ENCODE measurements at places on chromosomes 6 and 20.

GRCh38 chr6:6790891-6791290, 202.4 kb downstream of the LY86 start:
- DNase-seq, result no peak

DNA sequence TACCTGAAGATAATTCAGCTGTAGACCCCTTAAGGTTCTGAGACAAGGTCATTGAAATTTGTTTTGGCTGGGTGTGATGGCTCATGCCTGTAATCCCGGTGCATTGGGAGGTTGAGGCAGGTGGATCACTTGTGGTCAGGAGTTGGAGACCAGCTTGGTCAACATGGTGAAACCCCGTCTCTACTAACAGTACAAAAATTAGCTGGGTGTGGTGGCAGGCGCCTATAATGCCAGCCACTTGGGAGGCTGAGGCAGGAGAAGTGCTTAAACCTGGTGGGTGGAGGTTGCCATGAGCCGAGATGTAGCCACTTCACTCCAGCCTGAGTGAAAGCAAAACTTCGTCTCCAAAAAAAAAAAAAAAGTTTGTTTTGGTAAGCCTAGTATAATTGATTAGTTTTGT, 11.0 kb downstream of the SRSF3 start:
- no peak for DNase-seq

- DNase-seq, result no peak
These were observed 194.6 kb downstream of the OTOR start for GRCh38 chr20:16942756-16943155.

DNA sequence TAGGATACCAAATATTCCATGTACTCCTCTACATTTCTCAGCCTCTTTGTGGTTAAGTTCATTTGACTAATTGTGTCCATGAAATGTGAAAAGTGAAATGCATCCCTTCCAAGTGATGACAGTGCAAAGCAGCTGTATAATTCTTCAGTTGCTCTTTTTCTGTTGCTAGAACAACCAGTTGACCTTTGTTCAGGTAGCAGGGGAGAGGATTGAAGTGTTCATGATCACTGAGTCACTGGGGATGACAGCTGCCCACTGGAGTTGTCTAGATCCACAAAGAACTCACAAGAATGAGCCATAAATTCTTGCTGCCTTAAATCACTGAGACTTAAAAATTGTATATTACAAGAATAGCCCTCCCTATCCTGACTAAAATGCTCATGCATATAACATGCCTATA, 254.6 kb downstream of the EPHA7 start:
- DNase-seq, result peak; percentile 71

DNA sequence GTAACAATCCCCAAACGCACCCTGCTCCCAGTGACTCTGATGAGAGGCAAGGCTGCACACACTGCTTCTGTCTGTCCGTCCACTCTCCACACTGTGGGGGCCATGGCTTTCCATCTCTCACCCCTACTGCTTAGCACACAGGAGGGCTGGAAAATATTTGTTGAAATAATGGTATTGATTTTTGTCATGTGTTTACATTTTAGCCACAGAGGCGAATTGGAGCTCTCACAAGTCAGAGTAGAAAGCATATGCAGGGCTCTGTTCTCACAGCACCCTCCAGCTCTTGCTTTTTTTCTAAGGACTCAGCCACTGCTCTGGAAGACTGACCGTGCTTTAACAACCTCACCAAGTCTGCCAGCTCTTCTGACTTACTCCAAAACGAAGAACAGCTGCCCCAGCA, 273.8 kb downstream of the GMDS start:
- peak; percentile 24 for DNase-seq

GRCh38 chr20:61868466-61869090, 197.1 kb downstream of the TAF4 start:
- no peak for DNase-seq

- peak; percentile 1 for DNase-seq
These were observed 59.2 kb upstream of the ADGRB3 start for GRCh38 chr6:68575765-68576439.

GRCh38 chr6:144265390-144265789, 19.7 kb upstream of the UTRN start:
- peak; percentile 88 for DNase-seq

GRCh38 chr20:59194023-59194935, 30.7 kb downstream of the ZNF831 start:
- DNase-seq, result no peak

GRCh38 chr6:21754891-21755290, 161.3 kb downstream of the SOX4 start:
- DNase-seq, result no peak

DNA sequence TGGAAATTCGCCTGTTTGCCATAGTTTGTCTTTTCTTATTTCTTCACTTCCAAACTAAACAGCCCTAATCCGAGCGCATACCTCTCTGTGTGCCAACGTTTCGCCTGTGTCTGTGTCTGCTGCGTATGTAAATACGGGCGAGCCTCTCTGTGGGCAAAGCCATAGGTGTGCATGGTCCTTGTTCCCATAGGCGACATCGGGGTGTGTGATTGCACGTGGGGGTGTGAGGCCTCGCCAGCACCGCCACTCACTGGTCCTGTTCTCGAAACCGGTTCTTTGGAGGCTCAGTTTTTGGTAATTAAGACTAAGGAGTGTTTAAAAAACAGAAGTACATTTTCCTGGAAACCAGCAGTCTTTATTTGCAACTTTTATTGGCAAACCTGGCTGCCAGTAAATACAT, 6.0 kb upstream of the FOXC1 start:
- DNase-seq, result no peak

DNA sequence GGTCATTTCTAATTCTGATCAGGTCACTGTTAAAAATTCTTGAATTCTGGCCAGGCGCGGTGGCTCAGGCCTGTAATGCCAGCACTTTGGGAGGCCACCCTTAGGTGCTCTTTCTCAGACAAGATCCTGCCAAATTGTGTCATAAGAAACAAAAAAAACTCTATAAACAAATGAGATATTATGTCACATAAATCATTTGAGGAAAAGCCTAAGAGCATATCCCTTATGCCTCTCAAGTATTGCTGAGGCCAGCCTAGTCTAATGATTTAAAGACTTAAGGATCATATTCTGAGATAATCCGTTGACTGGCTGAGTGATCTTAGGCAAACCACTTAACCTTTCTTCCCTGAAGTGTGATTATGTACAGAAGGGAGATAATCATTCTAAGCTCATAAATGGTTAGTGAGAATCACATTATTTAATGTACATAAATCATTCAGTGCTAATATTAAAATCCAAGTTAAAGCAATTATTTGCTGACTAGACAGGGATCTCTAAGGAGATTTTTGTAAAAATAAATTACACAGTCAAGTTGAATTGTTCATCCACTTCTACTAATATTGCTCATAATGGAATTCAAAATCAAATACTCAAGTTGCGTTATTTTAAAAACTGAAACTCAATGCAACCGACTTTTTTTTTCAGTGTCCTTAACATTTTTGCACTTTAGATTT, 365.4 kb downstream of the PHF3 start:
- no peak for DNase-seq

DNA sequence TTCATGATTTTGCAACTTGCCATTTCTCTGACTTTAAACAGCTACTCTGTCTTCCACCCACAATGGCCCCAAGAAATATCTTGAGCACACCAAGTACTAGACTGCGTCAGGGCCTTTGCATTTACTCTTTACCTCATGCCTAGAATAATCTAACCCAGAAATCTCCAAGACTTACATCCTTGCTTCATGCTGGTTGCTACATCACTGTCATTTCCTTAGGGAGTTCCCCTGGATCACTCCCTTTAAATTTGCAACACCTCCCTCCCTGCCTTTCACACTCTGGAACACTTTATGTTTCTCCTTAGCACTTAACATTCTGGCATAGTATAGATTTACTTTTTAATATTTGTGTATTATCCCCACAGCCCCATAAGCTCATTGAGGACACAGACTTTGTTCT, 4.9 kb upstream of the ELOVL5 start:
- DNase-seq, result no peak

DNA sequence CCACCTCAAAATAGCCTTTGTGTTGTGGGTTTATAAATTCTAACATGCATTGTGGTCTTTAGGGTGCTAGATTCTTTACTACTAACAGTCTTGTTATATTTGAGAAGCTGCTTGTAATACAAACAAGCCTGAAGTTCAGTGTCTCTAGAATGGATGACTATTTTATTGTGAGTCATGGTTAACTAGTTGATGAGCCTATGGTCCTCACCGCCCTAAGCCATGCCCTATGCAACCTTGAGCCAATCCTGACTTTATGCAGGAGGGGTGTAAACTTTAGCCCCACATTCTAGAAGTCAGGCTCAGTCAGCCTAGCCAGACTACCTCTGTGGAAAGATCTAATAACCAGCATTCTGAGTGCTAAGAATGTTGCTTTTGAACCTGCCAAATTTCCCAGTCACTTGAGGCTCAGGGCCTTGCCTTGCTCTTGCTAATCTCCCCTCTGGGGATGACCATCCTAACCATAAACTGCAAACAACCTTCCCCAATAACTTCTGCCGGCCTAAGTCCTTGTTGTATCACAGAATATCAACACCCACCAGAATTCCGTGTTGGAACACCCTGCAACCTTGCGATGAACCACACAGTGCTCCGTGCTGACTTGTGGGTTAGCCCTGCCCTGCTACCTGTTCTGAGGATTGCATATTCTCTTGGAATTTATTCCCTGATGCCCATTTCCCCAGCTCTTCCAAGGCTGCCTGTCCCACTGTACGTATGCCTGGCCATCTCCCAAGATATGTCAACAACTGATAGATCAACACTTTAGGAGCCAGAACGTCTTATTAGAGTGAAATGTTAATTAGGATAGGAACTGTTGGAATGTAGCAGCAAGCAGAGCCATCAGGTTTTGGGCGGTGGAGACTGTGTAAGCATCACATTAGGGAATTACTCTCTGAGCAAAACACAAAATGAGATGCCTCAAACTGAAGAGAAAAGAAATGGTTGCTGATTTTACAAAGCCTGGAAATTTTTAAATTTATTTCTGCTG, 71.7 kb upstream of the CEP85L start:
- no peak for DNase-seq

GRCh38 chr6:38035478-38035877, 216.0 kb downstream of the ZFAND3 start:
- no peak for DNase-seq

GRCh38 chr6:35435074-35435837, 16.9 kb upstream of the FANCE start:
- no peak for DNase-seq

GRCh38 chr6:31736021-31736767, at the start of gene CLIC1:
Gene CLIC1, minus strand, starts transcription at chr6:31736530. Its CDS starts 230 bp downstream, at chr6:31736300.
- peak; percentile 85 for DNase-seq

DNA sequence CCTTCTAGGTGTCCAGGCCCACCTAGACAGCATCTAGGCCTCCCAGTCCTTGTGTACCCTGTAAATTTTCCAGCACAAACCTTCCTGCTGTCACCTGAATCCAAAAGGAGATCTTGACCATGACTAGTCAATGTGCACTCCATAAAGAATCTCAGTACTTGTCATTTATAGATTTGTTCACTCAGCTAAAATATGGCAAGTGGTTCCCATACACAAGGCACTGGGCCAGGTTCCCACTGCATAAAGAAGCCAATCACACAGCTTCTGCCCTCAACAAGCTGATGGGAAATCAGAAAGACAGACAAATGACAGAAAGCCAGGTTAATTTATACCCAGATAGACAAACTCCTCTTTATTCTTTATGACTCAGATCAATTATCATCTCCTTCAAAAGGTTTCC, 526.8 kb downstream of the CD83 start:
- no peak for DNase-seq

DNA sequence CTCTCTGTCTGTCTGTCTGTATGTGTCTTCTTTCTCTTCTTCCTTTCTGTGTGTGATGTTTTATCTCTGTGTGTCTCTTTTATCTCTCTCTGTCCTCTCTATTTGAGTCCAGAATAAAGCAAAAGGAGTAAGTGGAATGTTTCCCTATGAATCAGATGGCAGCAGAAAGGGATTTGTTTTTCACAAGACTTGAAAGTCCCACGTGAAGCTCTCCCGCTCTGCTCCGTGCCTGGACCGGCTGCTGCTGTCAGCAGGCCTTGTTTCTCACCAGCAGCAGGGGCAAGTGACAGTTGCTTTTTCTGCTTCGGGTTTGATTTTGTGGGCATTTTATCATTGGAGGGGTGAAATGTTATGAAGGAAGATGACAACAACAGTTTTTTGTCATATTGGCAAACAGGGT, 212.7 kb downstream of the PACRG start:
- DNase-seq, result no peak

- DNase-seq, result no peak
These were observed 92.0 kb upstream of the TMEM181 start for GRCh38 chr6:158467923-158468322.

DNA sequence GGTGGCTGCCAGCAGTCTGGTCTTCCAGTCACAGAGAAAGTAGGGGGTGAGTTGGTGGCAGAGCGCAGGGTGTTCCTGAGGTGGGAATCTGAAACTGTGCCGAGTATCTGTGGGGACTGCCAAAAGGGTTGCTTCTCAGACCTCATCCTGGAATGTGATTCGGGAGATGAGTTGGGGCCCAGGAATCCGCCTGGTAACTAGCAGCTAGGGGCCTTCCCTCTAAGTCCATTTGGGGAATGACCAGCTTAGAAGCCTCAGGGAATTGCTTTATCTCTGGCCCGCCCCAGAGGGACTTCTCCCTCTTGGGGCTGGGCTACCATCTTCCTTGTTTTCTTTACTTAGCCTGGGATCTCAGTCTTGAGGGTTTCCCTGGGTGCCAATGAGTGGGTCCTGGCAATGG, 49.6 kb downstream of the MOCS1 start:
- peak; percentile 97 for DNase-seq

GRCh38 chr6:75691012-75691411, 58.0 kb upstream of the MYO6 start:
- DNase-seq, result no peak

GRCh38 chr6:46412662-46413061, 78.6 kb downstream of the RCAN2 start:
- DNase-seq, result no peak

- no peak for DNase-seq
These were observed 10.2 kb upstream of the HIVEP1 start for GRCh38 chr6:12001706-12002435.

DNA sequence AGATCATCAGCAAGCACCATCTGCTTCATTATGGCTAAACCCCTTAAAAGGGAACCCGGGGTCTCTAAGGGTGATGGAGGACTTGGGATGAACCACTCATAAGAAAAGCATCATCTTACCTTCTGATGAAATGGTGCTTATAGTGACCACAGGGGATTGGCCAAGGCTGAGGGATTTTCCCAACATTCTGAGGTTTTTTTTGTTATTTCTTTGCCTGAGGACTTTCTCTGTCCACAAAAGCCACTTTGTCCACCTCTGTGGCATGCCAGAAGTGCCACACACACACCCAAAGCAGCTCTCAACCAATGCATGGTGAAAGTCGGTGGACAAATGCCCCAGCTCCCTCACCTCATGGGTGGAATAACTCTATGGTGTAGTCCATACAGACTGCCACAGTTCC, 79.3 kb upstream of the TOP1 start:
- no peak for DNase-seq

GRCh38 chr6:163756079-163756478, 341.6 kb downstream of the QKI start:
- peak; percentile 61 for DNase-seq

DNA sequence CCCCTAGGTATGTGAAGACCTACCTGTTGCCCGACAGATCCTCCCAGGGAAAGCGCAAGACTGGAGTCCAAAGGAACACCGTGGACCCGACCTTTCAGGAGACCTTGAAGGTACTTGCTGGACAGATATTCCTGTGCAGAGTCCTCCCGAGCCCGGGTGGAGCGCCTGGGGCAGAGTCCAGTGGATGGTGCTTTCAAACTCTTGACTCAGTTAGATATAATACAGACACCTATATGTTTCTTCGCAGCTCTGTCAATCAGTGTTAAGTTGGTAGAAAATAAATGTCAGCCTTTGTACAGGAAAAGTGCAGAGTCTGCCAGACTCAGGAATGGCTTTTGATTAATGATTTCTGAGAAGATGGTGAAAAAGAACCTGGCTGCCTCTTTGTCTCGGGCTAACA, 67.2 kb downstream of the EZR start:
- no peak for DNase-seq

- no peak for DNase-seq
These were observed 50.1 kb downstream of the FOXC1 start for GRCh38 chr6:1659816-1660215.

Measured in myocyte (in vitro differentiated cells).